ENCODE measurements at places on chromosomes 4 and X.

GRCh38 chr4:108432418-108432817 is 188.0 kb upstream of the RPL34 start:
- no peak for DNase-seq

GRCh38 chrX:28225513-28225912 is 244.3 kb upstream of the DCAF8L1 start:
- DNase-seq, result no peak

GRCh38 chrX:139784807-139785206 is 76.8 kb upstream of the MCF2 start:
- DNase-seq, result no peak

- DNase-seq, result no peak
These were observed 75.2 kb downstream of the INTS12 start for GRCh38 chr4:105633241-105633640.

DNA sequence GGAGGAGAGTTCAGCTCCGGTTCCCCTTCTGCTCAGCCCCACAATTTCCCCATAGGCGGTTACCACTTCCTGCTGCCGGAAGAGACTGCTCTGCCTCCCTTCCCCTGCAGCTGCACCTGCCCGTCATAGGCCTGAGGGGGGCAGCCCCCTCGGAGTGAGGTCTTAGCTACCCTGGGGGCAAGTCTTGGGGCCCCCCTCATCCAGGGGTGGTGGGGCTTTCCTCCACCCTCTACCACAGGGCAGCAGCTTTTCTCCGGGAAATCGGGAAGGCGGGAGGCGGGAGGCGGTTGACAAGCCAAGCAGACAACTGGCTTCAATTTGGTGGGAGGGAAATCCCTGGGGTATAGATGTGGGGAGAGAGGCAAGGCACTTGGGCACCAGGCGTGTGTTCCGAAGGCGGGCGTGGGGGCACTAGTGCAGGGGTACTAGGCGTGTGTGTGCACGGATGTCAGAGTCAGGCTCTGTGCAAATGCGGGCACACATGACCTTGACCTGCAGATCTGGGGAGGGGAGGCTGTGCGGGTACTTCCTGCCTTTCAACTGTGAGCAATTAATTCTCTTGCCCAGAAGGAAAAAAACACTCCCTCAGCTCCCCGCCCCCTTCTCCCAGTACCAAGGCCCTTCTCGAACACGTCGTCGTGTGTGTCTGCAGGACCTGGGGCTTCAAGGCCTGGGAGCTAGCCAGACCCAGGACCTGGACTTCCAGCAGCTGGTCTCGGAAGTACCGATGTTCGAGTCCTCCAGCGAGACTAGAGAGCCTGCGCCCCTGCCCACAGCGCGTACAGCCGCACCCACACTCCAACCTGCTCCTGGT is 1.0 kb upstream of the ARHGAP4 start:
- DNase-seq, result peak; percentile 42

DNA sequence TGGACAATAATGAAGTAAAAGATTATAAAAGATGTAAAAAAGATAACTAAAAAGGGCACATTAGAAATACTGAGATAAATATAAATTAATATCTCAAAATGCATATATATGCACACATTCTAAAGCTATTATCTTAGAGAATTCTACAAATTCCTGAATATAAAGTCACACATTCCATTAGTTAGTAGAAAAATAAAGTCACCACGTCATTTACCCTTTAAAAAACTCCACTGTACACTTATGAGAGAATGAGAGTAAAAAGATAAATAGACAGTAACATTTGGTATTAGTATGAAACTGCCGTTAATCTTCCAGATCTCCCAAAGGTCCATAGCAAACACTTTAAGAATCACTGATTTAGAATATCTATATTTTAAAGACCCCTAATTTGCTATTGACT is 67.2 kb upstream of the IL15 start:
- DNase-seq, result no peak

- no peak for DNase-seq
These were observed 20.4 kb upstream of the DCHS2 start for GRCh38 chr4:154511981-154512380.

GRCh38 chr4:154491341-154492271 is at the start of gene DCHS2:
Gene DCHS2, minus strand, starts transcription at chr4:154491799. Its CDS starts 444 bp downstream, at chr4:154491355.
- no peak for DNase-seq

DNA sequence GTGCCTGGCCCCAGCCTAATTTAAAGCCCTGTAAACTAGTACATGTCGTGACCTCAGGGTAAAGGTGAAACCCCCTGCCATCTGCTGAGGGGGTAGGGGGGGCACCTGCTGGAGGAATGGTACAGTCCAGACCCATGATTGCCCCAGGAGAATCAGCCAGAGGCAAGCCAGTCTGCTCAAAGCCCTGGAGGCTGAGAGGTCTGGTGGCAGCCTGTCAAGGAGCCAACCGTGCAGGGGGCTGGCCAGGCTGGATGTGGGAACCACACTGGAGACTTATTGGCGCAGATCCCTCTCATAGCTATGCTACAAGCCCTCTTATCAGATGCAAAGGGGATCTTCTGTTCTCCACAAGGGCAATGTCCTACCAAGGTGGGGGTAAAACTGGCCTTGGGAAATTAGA is 31.4 kb upstream of the PJA1 start:
- DNase-seq, result no peak

GRCh38 chr4:88070031-88070430 is 62.6 kb downstream of the PKD2 start:
- no peak for DNase-seq

DNA sequence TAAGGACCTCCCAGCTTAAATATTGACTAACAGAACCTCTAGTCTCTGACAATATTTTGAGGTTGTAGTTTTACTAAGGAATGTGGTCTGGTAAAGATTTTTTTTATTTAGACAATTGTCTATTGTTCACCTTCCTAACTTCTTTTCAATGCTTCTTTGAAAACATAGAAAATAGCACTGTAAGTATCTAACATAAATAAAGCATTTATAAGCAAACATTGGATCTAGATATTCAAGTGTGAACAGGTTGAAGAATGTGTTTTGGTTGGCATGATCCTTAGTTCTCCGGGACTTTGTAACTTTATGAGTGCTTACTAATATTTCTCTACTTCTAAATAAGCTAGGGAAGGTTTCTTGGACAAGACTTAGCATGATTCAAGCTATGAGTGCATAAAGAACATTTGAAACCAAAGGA is 285.4 kb upstream of the ARSJ start:
- no peak for DNase-seq

- no peak for DNase-seq
These were observed 19.9 kb downstream of the FGFBP1 start for GRCh38 chr4:15918484-15919129.

DNA sequence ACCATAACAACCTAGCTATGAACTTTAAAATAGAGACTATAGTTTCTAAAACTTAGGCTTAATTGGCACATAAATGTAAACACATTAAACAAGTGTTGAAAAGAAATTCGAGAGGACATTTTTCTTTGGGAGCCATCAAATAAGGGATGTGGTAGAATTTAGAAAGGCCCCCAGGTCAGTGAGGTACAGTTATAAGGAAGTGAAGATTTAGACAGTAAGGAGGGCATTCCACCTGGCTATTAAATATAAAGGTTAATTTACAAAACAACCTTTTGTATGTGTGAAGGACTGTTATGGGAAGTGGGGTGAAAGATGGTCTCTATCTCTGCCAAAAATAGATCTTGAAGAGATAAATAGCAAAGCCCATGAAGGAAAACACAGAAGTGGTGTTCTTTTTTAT is 83.9 kb downstream of the AFF1 start:
- no peak for DNase-seq

GRCh38 chrX:16992951-16993350 is 46.5 kb downstream of the REPS2 start:
- DNase-seq, result no peak

- DNase-seq, result no peak
These were observed 167.1 kb upstream of the CENPE start for GRCh38 chr4:103365285-103365684.

DNA sequence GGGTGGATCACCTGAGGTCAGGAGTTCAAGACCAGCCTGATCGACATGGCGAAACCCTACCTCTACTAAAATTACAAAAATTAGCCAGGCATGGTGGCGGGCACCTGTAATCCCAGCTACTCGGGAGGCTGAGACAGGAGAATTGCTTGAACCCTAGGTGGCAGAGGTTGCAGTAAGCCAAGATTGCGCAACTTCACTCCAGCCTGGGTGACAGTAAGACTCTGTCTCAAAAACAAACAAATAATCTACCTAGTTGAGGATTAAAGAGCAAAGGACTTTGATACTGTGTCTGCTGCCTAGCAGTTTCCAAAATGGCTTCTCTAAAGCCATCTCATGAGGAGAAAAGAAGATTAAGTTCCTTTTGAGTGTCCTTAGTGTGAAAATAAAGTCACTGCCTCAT is 37.8 kb downstream of the SMS start:
- no peak for DNase-seq

GRCh38 chr4:110514889-110515479 is 39.0 kb downstream of the ENPEP start:
- DNase-seq, result no peak

GRCh38 chr4:180160195-180160983 is 2082.8 kb upstream of the TENM3 start:
- no peak for DNase-seq

- DNase-seq, result no peak
These were observed 59.3 kb downstream of the MSN start for GRCh38 chrX:65726715-65727114.

DNA sequence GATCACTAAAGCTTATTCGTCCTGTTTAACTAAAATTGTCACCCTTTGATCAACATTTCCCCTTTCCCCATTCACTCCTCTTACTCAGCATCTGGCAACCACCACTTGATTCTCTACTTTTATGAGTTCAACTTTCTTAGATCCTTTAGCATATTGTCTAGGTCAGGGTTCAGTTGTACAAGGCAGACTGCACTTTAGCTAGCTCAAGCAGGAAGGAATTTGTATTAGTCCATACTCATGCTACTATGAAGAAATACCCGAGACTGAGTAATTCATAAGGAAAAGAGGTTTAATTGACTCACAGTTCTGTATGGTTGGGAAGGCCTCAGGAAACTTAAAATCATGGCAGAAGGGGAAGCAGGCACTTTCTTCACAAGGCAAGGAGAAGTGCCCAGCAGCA is 44.3 kb downstream of the TASL start:
- no peak for DNase-seq

- DNase-seq, result no peak
These were observed 69.4 kb upstream of the MAGED1 start for GRCh38 chrX:51824061-51824460.

GRCh38 chrX:12441381-12442128 is 303.3 kb downstream of the FRMPD4 start:
- DNase-seq, result no peak

GRCh38 chr4:45453258-45453853 is 670.5 kb downstream of the GABRG1 start:
- DNase-seq, result no peak

DNA sequence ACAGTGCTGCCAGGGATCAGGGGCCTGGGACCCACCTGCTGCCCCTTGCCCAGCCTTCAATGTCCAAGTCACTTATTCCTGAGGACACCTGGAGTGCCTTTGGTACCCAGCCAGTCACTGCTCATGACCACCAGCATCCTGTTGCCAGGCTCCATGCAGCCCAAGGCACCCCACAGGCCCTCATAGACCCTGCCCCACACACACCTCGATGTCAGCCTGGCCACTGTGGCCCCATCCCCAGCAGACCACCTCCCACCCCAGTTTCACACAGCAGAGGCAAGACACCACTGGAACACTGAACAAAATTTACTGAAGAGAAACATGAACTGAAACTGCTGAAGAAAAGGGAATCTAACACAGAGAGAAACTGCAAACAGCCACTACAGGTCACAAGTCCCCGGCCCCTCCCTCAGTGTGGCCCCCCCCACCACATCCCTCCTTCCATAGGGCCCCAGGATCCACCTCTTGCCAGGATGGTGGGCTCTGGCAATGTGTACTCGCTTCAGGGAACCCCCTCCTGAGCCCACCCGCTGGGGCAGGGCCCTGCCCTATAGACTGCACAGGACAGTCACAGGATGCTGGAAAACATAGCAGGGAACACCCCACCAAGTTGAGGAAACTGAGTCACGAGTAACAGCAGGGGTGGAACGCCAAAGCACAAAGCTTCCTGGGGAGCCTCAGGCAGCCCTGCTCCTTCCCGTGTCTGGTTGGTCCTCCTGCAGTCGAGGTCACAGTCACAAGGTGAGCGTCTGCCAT is 5.2 kb downstream of the PNMA5 start:
- no peak for DNase-seq

DNA sequence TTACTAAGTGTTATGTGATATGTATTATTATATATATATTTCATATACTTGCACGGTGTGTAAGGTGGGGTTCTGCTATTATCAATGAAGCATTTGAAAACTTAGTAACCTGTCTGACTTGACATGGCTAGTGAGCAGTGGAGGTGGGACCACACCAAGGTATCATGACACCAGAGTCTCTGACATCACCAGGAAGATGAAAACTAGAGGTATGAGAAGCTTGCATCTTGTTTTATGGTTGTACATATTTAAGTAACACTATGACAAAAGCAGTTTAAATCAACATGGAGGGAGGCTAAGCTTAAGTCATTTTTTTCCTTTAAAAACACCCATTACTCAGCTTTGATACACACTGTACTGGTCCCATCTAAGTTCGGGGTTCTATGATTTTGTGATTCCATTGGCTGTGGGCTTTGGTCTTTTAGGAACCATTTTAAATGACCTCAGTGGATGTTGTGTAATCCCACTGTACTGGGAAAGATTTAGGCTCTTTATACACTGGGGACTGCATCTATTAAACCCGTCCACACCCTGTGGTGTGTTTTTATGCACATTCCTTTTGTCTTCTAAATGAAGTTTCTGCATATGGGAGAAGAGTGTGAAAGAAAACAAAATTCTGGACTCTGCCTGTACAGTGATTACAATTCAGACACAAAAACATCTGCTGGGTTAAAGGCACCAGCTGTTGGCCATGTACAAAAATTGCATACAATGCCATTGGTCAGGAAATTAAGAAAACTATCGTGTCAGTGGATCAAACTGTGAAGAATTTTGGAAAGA is 570.6 kb downstream of the SPRY1 start:
- no peak for DNase-seq

GRCh38 chrX:134711135-134711921 is 53.1 kb upstream of the PLAC1 start:
- no peak for DNase-seq

DNA sequence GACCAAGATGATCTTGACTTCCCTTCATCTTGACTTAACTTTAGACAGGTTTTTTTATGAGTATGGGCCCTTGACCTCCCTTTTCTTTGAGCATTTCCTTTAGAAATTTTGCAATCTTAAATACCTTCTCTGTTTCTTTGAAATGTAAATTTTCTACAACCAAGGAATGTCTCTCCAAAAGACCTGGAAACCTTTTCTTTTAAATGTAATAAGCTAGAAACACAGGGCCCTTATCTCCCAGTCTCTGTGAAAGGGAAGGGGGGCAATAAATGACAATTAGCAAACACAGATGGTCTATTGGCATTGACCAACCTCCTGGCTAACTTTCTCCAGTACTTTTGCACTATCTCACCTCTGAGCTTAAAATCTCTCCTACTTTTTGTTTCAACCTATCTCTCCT is 144.3 kb upstream of the GK2 start:
- DNase-seq, result no peak

- no peak for DNase-seq
These were observed 180.4 kb downstream of the SLIT2 start for GRCh38 chr4:20432088-20432487.
